ENCODE measurements at places on chromosomes 7 and 10.

DNA sequence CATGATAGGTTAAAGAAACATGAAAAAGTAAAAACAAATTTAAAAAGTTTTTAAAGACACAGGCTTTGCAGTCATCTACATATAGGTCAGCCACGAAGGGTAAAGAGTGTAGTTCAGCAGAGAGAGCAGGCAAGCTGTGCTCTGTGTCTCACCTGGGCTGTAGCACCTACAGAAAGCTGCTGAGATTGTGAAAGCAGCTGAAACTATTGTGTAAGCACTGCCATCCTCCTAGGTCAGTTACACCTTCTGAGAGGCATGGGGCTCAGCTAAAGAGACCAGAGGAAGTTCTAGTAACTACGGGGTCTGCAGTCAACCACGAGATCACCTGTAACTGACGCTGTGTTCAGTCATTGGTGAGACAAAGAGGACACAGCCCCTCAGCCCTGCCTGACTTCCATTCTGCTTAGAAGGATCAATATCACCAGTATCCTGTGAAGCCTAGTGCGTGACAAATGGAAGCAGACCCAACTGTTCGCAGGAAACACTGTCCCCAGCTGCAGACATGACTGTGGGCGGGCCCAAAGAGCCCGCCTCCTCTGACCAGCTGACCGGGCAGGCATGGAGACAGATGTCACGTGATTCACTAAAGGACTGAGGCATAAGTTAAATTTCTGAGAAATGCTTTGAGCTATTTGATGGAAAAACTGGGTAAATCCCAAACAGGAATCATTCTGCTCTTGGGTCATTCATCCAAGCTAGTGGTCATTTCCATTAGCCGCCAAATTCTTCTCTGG is 87.9 kb downstream of the EBF3 start:
- no peak for DNase-seq

GRCh38 chr10:63077800-63078199 is 55.3 kb upstream of the NRBF2 start:
- no peak for DNase-seq

DNA sequence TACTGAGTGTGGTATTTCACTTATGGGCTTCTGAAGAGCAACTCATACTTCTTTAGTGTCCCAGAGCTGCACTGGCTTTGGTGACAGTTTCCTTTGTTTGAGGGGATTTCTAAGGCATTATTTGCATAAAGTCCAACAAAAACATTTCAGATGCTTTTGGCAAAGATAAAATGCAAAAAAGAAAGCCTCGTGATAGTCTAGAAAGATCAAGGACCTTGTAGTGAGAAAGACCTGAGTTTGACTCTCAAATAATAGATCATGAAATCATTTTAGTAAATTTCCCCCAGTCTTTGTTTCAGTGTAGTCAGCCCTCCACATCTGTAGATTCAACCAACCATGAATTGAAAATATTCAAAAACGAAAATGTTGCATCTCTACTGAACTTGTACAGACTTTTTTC is 107.4 kb downstream of the EEPD1 start:
- no peak for DNase-seq

DNA sequence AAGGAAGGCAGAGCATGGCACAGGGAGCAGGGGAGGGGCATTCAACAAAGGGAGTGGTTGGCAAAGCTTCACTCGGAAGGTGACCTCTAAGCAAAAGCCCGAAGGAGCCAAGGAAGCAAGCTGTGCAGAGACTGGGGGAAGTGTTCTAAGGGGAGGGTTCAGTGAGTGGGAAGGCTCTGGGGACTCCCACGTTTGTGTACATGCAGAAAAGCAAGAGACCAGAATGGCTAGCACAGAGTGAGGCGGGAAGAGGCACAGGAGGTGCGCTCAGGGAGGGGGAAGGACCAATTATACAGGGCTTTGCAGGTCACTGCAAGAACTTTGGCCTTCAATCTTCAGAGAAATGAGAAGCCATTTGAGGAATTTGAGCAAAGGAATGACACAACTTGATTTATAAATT is 7.4 kb downstream of the ARHGAP21 start:
- DNase-seq, result no peak

DNA sequence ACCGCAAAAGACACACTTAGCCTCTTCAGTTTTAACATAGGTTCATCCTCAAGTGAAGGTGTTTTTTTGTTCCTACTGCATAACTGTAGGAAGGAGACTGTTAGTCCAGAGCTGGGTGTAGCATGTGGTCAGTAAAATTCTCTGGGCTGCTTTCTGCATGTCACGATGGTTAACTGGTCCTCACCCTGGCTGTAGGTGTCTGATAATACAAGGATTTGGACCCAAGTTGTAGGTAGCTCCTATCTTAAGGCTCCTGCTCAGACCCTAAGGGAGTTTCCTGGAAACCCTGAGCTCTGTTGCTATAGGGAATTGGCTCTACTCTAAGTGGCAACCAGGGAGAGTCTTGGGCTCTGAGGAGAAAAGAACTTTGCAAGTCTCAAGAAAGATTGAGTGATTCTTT is 112.9 kb downstream of the SAMD9 start:
- DNase-seq, result no peak

- DNase-seq, result no peak
Measured at GRCh38 chr7:24733414-24734060, 23.7 kb downstream of the GSDME start.

DNA sequence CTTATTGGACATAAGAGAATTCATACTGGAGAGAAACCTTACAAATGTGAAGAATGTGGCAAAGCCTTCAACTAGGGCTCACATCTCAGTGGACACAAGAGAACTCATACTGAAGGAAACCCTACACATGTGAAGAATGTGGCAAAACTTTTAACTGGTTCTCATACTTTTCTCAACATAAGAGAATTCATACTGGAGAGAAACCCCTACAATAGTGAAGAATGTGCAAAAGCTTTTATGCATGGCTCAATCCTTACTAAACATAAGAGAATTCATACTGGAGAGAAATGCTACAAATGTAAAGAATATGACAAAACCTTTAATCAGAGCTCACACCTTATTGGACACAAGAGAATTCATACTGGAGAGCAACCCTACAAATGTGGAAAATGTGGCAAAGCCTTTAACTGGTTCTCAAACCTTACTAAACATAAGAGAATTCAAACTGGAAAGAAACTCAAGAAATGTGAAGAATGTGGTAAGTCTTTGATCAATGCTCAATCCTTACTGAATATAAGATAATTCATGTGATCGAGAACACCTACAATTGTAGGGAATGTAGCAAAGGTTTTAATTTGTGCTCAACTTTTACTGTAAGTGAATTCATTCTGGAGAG is 121.8 kb upstream of the ZNF722 start:
- DNase-seq, result no peak

GRCh38 chr10:122507616-122508015 is 46.3 kb downstream of the HTRA1 start:
- DNase-seq, result no peak

Data from effector memory CD8-positive, alpha-beta T cell (primary cell).